Muscle of arm (tissue), 14 donors: ENCODE measurements at places on chromosomes 12 and 14. TPM values are rescaled to one million over a fixed set of nuclear protein-coding genes. Genes with fewer than 3 reads are reported as not detected.

Gene JKAMP
- 59.5 TPM for polyA plus RNA-seq

Gene C12orf50
- 0.23 TPM for polyA plus RNA-seq

Gene MANSC4
- 0.18 TPM for polyA plus RNA-seq

Gene PKP2
- 9.2 TPM for polyA plus RNA-seq

Gene MIP
- polyA plus RNA-seq, result 0.34 TPM

Gene FBXO21
- polyA plus RNA-seq, result 29.9 TPM

Gene RIC8B
- polyA plus RNA-seq, result 19.7 TPM
